Stimulated activated CD4-positive, alpha-beta T cell treated with anti-CD3 and anti-CD28 coated beads, Interleukin-2, amount 100 ng/mL, for 48 hours (primary cell): ENCODE measurements at places on chromosomes 7 and 10.
A peak's percentile ranks its signal among the peaks of the same experiment; 100 is the strongest.

- no peak for DNase-seq
These were observed 22.2 kb upstream of the LYZL1 start for GRCh38 chr10:29266641-29267040.

- DNase-seq = peak; percentile 82
These were observed 12.3 kb upstream of the OGA start for GRCh38 chr10:101830322-101831168.

GRCh38 chr7:92608380-92609322, 18.5 kb upstream of the FAM133B start:
- DNase-seq = no peak

DNA sequence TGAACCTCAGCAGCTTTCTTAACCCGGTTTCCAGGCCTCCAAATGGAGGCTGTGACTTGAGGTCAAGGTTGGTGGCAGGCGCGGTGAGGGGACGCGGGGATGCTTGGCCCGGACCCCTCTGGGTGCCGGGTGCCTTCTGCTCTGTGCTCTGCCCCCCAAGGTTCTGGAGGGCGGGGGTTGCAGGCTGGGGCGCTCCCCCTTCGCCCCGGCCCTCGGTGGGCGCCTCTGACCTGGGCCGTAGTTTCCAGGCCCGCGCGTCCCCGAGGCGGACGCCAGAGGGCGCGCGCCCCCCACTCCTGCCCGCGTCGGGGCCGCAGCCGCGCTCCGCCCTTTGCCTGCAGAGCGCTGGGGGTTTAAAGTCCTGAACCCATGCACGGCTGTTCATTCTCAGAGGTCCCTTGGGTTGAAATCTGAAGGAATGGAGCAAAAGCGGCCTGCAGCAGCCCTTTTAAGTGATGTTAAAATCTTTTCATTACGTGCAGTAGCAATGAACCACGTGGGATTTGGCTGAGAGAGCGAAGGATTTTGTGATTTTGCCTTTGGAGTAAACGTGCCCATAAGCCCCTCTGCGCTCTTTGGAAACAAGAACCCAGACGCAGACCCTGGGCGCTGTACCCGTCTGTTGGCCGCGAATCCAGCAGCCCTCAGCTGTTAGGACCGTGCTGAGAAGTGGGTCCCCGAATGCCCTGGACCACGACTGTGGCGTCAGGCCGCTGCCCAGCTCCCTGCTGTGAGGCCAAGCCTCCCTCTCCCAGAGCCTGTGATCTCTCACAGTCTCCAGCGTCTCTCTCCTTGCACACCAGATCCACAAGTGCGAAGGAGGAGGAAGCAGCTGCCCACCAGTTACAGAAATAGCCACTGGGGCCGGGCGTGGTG, 135.0 kb downstream of the ACTR3B start:
- peak; percentile 37 for DNase-seq
